ENCODE measurements at places on chromosomes 1 and 21.

DNA sequence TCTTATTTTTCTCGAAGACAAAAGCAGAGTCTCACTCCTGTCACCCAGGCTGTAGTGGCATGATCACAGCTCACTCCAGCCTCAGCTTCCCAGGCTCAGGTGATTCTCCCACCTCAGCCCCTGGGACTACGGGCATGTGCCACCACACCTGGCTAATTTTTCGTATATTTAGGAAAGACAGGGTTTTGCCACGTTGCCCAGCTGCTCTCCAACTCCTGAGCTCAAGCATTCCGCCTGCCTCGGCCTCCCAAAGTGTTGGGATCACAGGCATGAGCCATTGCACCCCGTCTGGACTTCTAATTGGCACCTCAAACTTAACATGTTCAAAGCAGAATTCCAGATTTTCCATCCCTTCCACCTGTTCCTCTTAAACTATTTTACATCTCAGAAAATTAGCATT, 19.0 kb upstream of the LRRC8C start:
- no peak for DNase-seq

GRCh38 chr1:227777156-227777555, 38.3 kb upstream of the PRSS38 start:
- DNase-seq: no peak

DNA sequence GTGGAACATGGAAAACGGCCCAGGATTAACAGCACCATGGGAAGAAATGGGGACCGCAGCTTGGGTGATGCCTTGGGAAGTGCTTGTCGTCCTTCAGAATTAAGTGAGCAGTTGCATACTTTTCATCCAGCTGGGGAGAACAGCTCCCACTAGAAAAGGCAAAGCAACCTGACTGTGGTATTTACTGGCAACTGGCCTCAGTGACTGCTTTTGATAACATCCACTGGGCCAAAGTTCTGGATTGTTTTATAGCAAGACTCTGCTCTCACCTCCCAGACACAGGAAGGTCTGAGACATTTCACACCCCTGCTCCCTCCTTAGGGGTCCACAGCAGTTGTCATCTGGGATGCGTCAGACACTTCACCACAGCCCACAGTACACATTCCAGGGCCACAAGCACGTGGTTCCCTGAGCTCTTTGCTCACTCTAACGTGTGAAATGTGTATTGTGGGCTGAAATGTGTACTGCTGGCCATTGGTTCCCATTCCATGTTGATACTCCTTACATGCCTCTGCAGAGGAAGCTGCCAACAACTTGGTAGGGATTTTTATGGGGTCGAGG, 6.6 kb downstream of the PAPPA2 start:
- DNase-seq: no peak

- no peak for DNase-seq
Observed at GRCh38 chr21:37603129-37603528, 236.6 kb downstream of the DYRK1A start.

DNA sequence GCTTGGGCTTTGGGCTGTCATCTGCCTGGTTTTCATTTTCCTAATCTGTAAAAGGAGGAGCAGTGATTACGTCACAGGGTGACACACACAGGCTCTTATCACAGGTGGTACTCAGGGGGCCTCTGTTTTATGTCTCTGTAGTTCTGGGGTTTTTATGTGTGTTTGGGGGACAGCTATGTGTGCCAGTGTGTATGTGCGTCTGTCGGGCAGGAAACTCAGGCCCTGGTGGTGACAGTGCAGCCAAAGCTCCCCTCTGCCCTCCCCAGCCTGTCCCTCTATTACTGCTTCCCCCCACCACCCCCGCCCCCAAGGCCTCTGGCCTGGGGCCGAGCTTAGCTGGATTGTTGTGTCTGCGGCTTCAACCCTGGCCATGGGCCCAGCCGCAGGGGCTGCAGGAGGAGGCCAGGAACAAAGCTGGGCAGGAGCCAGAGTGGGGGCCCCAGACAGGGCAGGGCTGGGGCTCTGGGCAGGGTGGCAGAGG, 13.3 kb downstream of the MFAP2 start:
- DNase-seq: no peak

DNA sequence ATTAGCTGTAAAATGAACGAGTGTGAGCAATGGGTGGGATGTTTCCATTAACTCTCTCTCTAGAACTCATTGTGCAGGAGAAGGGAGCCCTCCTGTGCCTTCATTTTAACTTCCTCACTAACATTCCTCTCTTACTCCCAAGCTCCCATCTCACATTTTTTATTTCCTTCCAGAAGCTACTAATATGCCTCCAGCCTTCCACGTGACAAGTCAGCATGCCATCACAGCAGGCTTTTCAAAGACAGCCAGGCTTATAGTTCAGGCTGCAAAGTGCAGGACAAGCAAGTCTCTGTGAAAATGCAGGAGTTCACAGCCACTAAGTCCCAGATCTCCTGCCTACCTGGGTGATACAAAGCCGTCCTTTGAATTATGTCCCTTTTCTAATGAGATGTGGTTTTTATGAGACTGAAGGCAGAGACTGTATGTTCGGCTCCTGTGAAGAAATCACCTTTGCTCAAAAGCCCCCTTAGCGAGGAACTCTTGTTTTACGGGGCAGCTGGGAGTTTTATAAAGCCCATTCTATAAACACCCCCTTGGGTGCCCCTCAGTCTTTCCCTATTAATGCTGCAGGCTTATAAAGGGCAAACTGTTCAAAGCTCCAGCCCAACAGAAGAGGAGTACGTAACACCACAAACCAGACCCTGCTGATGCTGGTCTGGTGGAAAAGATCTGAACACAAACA, 14.8 kb upstream of the ANGPTL7 start:
- no peak for DNase-seq

DNA sequence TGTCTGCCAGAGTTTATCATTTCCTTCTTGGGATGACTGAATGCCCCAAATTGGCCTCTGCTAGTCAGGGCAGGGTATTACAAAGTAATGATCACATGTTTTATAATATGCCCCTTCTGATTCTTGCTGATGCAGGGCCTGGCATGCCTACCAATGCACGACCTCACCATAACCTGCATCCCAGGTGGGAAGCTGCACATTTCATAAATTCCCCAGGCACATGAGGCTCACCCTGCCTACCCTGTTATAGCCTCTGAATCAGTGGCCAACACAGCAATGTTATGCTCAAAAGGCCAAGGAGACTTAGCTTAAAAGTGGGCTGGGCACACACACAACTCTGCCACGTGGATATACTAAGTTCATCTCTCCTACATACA, 28.0 kb upstream of the XPR1 start:
- DNase-seq: no peak
